ENCODE measurements at places on chromosomes 5 and 9.

GRCh38 chr5:127492854-127493738 is 24.3 kb upstream of the PRRC1 start:
- no peaks in the 10 kb centered on the region for H3K4me1 ChIP-seq
- H3K36me3 ChIP-seq = no peaks in the 10 kb centered on the region
- H3K27ac ChIP-seq = no peak overlapping the region
- H3K27me3 ChIP-seq = no peaks in the 10 kb centered on the region

GRCh38 chr5:6459896-6460295 is 11.2 kb downstream of the UBE2QL1 start:
- no peaks in the 10 kb centered on the region for H3K27me3 ChIP-seq
- no peak overlapping the region for H3K27ac ChIP-seq
- no peak for DNase-seq
- no peaks in the 10 kb centered on the region for H3K4me1 ChIP-seq
- no peaks in the 10 kb centered on the region for H3K36me3 ChIP-seq

DNA sequence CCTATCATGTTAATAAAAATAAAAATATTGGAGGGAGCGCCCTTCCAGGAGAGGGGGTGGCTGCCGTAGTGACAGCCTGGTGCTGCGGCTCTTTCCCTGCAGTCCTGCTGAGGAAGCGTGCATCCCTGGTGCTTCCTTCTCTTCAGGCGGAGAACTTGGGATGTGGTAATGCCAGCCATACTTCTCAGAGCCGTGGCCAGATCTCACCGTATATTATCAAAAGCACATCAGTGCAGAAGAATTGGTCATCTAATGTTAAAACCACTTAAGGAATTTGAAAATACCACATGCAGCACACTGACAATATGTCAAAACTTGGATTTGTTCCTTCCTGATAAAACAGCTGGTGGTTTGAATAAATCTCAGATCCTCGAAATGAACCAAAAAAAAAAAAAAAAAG is 17.7 kb downstream of the C9orf40 start:
- no peaks in the 10 kb centered on the region for H3K4me1 ChIP-seq
- DNase-seq = no peak
- H3K4me3 ChIP-seq = no peak overlapping the region
- no peaks in the 10 kb centered on the region for H3K27me3 ChIP-seq
- H3K36me3 ChIP-seq = no peaks in the 10 kb centered on the region

- no peak overlapping the region for H3K4me3 ChIP-seq
- H3K4me1 ChIP-seq = no peaks in the 10 kb centered on the region
- DNase-seq = no peak
- peaks cover 25% of the 10 kb centered on the region for H3K36me3 ChIP-seq
- H3K27me3 ChIP-seq = no peaks in the 10 kb centered on the region
These were observed 14.6 kb upstream of the ETF1 start for GRCh38 chr5:138557677-138558076.

- H3K27ac ChIP-seq = no peak overlapping the region
- H3K4me1 ChIP-seq = no peaks in the 10 kb centered on the region
- DNase-seq = no peak
- no peaks in the 10 kb centered on the region for H3K36me3 ChIP-seq
- peaks cover 1% of the 10 kb centered on the region for H3K27me3 ChIP-seq
- H3K4me3 ChIP-seq = no peak overlapping the region
These were observed 106.5 kb upstream of the SIMC1 start for GRCh38 chr5:176131771-176132170.

All from mesendoderm (in vitro differentiated cells).